ENCODE measurements at places on chromosomes 5 and 9. TPM values are rescaled to one million over a fixed set of nuclear protein-coding genes. Genes with fewer than 3 reads are reported as not detected.
A peak's percentile ranks its signal among the peaks of the same experiment; 100 is the strongest.

DNA sequence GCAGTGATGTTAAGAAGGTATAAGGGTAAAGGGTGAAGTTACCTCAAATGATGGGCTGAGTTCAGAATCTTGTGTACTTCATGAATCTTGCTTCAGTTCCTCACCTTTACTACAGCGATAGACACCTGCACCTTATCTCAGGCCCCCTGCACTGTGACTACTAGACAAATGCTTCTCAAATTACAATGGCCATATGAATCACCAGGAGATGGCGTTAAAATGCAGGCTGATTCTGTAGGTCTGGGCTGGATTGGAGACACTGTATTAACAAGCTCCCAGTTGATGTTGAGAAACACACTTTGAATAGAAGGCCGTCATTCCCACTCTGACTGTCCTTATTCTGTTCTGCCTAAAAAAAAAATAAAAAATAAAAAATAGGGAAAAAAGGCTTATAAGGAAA lies 29.8 kb downstream of the TARS1 start:
- H3K4me1 ChIP-seq: no peaks in the 10 kb centered on the region
- H3K4me3 ChIP-seq: no peak overlapping the region
- no peak overlapping the region for H3K27ac ChIP-seq
- DNase-seq: no peak
- H3K27me3 ChIP-seq: no peaks in the 10 kb centered on the region

DNA sequence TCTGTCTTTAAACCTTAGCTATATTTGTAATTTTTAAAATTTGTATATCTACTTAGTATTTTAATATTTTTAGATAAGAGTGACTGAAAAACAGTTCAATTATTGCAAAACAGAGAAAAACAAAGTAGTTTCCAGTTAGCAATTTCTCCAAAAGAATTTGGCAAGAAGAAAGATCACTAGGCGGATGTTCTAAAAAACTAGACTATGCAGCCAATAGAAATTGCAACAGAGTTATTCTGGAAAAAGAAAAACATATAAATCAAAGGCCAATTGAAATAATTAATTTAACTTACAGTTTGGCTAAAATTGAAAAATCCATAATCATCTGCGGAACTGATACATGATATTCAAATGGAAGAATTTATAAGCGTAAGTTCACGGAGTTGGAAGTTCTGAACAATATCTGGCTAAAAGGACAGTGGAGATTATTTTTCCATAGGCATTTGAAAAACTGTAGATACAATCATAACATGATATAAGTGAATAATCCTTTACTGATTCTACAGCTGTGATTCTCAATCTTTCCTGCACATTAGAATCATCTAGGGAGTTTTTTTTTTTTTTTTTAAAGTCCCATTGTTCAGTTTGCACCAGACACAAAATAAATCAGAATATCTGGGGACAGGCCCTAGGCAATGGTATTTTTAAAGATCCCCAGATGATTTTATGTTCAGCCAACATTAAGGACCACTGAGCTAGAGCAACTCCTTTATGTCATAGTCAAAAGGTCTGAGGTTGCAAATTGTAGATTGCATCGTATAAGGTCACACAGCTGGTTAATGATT lies 605.1 kb upstream of the DAB2 start:
- no peaks in the 10 kb centered on the region for H3K27me3 ChIP-seq
- H3K4me1 ChIP-seq: no peaks in the 10 kb centered on the region
- no peak overlapping the region for H3K4me3 ChIP-seq
- no peak for DNase-seq
- no peaks in the 10 kb centered on the region for H3K36me3 ChIP-seq

GRCh38 chr5:78730300-78731094 lies 81.9 kb upstream of the LHFPL2 start:
- DNase-seq: no peak
- no peak overlapping the region for H3K4me3 ChIP-seq
- no peaks in the 10 kb centered on the region for H3K36me3 ChIP-seq
- no peak overlapping the region for H3K27ac ChIP-seq
- no peaks in the 10 kb centered on the region for H3K4me1 ChIP-seq

GRCh38 chr5:52776116-52776515 lies 11.6 kb upstream of the ITGA1 start:
- H3K27me3 ChIP-seq: no peaks in the 10 kb centered on the region
- H3K27ac ChIP-seq: no peak overlapping the region
- no peaks in the 10 kb centered on the region for H3K36me3 ChIP-seq
- H3K4me1 ChIP-seq: no peaks in the 10 kb centered on the region

DNA sequence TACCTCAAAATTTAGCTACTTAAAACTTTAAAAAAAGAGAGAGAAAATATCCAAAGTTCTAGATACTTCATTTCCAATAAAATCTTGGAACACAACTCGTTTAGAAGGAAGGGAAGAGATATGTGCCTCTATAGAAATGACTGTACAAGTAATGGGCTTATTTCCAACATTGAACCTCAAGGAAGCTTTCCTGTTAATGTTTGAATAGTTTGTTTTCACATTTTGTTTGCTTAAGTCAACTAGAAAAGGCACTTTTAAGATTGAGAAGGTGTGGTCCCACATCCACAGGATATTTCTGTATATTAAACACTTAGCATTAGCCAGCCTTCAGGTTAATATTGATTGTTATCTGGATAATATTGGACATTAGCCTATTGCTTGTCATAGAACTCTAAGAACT lies 384.7 kb downstream of the PTPRD start:
- no peak overlapping the region for H3K4me3 ChIP-seq
- no peaks in the 10 kb centered on the region for H3K4me1 ChIP-seq
- no peaks in the 10 kb centered on the region for H3K36me3 ChIP-seq
- H3K27ac ChIP-seq: no peak overlapping the region
- no peaks in the 10 kb centered on the region for H3K27me3 ChIP-seq

SH2D3C gene
- total RNA-seq: 3.1 TPM

GRCh38 chr5:135042595-135042994 lies 8.6 kb upstream of the PITX1 start:
- H3K36me3 ChIP-seq: no peaks in the 10 kb centered on the region
- peaks cover 68% of the 10 kb centered on the region for H3K27me3 ChIP-seq
- no peak overlapping the region for H3K27ac ChIP-seq
- DNase-seq: no peak
- no peaks in the 10 kb centered on the region for H3K4me1 ChIP-seq

- peaks cover 48% of the 10 kb centered on the region for H3K4me1 ChIP-seq
- no peak overlapping the region for H3K27ac ChIP-seq
- no peak overlapping the region for H3K4me3 ChIP-seq
- H3K36me3 ChIP-seq: no peaks in the 10 kb centered on the region
- no peak for DNase-seq
Observed at GRCh38 chr9:14155237-14155636, 158.7 kb downstream of the NFIB start.

- no peaks in the 10 kb centered on the region for H3K36me3 ChIP-seq
- no peaks in the 10 kb centered on the region for H3K4me1 ChIP-seq
- H3K27me3 ChIP-seq: no peaks in the 10 kb centered on the region
- no peak overlapping the region for H3K4me3 ChIP-seq
Observed at GRCh38 chr9:20197976-20198685, 409.3 kb upstream of the SLC24A2 start.

DNA sequence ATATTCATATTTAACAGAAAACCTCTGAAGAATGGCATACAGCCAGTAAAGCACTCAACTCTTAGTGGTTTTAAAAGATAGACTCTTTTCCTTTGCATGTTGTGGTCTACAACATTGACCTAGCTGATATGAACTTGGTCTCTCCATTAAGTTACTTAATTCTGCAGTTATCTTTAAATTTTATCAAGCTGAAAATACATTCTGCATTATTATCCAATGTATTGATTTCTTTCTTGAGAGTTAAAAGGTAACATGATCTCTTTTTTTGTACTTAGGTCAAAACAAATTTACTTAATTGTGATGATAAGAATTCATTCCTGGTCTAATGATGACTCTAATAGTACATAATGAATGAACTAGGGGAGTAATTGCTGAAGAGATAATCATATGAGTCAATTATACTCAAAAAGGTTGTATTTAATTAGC lies 132.9 kb downstream of the STARD4 start:
- no peak overlapping the region for H3K4me3 ChIP-seq
- no peaks in the 10 kb centered on the region for H3K27me3 ChIP-seq
- no peaks in the 10 kb centered on the region for H3K36me3 ChIP-seq
- no peaks in the 10 kb centered on the region for H3K4me1 ChIP-seq
- DNase-seq: no peak

GRCh38 chr9:132584601-132585560 lies 2.5 kb downstream of the BARHL1 start:
- no peaks in the 10 kb centered on the region for H3K4me1 ChIP-seq
- peaks cover 100% of the 10 kb centered on the region for H3K27me3 ChIP-seq
- H3K4me3 ChIP-seq: no peak overlapping the region
- DNase-seq: no peak

GRCh38 chr5:83548581-83548980 lies 77.0 kb downstream of the VCAN start:
- H3K4me3 ChIP-seq: no peak overlapping the region
- no peak overlapping the region for H3K27ac ChIP-seq
- H3K27me3 ChIP-seq: no peaks in the 10 kb centered on the region
- no peak for DNase-seq
- H3K4me1 ChIP-seq: no peaks in the 10 kb centered on the region

- peaks cover 75% of the 10 kb centered on the region for H3K4me1 ChIP-seq
- no peak for DNase-seq
- peak overlapping the region; percentile 93 for H3K27ac ChIP-seq
Observed at GRCh38 chr5:149447373-149448367, 68.6 kb upstream of the IL17B start.

GTF2H2C gene
- total RNA-seq: 21.6 TPM

F2RL1 gene
- total RNA-seq: 0.55 TPM

DNA sequence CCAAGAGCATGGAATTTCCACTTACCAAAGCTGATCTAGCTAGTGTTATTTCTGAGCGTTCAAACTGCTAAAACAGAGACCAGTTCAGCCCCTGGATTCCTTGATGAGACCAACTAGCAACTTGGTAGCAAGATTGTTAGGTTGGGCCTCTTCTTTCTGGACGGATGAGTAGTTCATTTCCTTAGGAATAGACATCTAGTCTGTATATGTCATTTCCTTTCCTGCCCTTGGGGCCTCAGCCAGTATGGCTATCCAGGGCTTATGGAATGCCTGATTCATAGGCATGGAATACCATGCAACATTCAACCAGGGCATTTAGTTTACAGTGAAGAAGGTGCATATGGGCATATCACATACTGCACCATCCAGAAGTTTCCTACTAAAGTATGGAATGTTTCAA lies 14.5 kb upstream of the LPAR1 start:
- no peak overlapping the region for H3K4me3 ChIP-seq
- H3K4me1 ChIP-seq: no peaks in the 10 kb centered on the region
- DNase-seq: no peak
- H3K27me3 ChIP-seq: no peaks in the 10 kb centered on the region

PPP3R2 gene
- not detected for total RNA-seq

DNA sequence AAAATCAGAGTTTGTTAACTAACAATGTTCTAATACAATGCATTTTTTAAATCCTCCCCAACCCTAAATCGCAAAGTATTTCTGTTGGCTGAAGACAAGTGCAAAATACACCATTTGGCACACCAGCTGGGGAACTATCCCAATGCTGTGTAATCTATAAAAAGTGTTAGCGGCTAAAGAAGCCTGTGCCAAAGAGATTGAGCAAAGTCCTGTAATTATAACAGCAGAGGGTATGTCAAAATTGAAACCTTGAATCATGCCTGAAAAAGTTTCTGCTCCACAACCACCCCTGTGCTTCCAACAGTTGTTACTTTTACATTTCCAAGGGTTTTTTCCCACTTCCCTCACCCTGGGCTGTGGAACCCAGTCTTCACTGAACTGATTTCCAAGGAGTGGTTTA lies 83.1 kb upstream of the PLPP6 start:
- H3K36me3 ChIP-seq: no peaks in the 10 kb centered on the region
- DNase-seq: no peak
- H3K27me3 ChIP-seq: no peaks in the 10 kb centered on the region
- no peak overlapping the region for H3K4me3 ChIP-seq
- H3K27ac ChIP-seq: no peak overlapping the region
- H3K4me1 ChIP-seq: peaks cover 12% of the 10 kb centered on the region

GRCh38 chr5:68182094-68182493 lies 33.5 kb upstream of the PIK3R1 start:
- H3K4me3 ChIP-seq: no peak overlapping the region
- H3K27ac ChIP-seq: no peak overlapping the region
- H3K4me1 ChIP-seq: peaks cover 7% of the 10 kb centered on the region
- no peaks in the 10 kb centered on the region for H3K27me3 ChIP-seq
- no peaks in the 10 kb centered on the region for H3K36me3 ChIP-seq

CDC20B gene
- total RNA-seq: not detected

MYMK gene
- total RNA-seq: not detected

DNA sequence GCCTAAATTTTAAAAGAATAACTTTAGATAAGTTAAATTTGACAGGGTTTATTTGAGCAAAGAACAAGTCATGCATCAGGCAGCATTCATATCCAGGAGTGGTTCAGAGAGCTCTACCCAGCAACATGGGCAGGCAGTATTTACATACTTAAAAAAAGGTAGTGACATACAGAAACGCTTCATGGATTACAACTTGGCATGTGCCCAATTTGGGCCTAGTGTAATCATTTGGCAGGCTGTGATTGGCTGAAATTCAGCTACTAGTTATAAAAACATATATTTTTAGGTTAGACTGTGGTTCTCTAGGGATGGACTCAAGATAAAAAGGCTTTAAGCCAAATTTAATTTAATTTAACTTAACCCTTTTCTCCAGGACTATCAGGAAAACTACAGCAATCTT lies 374.0 kb upstream of the ADAMTS16 start:
- DNase-seq: no peak
- H3K4me1 ChIP-seq: no peaks in the 10 kb centered on the region
- H3K4me3 ChIP-seq: no peak overlapping the region
- H3K27ac ChIP-seq: no peak overlapping the region

DNA sequence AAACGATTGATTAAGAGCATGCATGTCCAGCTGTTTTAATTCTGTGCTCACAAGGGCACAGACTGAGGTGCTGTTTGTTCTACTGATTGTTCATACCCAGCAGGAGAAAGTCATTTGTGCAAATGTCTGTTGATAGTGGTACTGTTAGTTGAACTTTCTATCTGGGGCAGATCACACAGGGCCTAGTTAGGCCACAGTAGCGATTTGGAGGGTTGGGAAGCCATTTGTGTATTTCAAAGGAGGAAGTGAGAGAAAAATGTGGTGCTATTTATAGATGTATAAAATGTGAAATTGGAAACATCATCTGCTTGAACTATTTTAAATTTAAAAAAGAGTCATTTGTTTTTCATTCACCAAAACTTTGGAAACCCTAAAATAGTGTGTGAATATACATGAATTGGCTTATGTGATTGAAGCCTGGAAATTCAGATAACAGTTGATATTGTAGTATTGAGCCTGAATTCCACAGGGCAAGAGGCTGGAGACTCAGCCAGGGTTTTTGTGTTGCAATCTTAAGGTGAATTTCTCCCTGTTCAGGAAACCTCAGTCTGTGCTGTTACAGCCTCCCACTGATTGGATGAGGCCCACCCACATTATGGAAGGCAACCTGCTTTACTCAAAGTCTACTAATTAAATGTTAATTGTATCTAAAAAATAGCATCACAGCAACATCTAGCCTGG lies 162.0 kb upstream of the CDKN2B start:
- H3K36me3 ChIP-seq: no peaks in the 10 kb centered on the region
- no peak for DNase-seq
- H3K27ac ChIP-seq: no peak overlapping the region
- no peak overlapping the region for H3K4me3 ChIP-seq

GRCh38 chr5:22352493-22352892 lies 500.7 kb downstream of the CDH12 start:
- no peak overlapping the region for H3K4me3 ChIP-seq
- H3K36me3 ChIP-seq: no peaks in the 10 kb centered on the region
- DNase-seq: no peak
- no peak overlapping the region for H3K27ac ChIP-seq
- no peaks in the 10 kb centered on the region for H3K4me1 ChIP-seq
- H3K27me3 ChIP-seq: no peaks in the 10 kb centered on the region

All from sigmoid colon (tissue), 7 donors.